NCI-H2081 (cell line): ENCODE measurements at places on chromosomes 4 and X.

DNA sequence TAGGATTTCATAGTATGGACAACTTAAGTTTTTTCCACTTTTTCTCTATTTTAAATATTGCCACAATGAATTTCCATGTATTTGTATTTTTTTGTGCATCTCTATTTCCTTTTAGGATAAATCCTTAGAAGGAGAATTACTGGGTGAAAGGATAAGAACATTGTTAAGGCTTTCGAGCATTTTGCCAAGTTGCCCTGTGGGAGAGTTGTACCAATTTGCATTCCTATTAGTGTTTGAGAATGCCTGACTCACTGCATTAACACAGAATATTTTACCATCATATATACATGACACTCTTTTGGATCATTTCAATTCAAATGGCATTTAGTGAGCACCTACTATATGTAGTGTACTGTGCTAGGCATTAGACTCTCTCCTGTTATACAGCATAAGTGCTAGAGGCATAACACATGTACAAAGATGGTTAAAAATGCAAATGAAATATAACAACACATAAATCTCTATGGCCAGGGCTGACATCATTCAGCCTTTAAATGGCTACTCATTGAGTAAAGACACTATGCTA lies 57.0 kb downstream of the PLAC1 start:
- no peak for DNase-seq

- no peak for DNase-seq
These were observed 94.2 kb downstream of the MFAP3L start for GRCh38 chr4:169931964-169932363.

- DNase-seq, result no peak
These were observed 105.4 kb upstream of the TLL1 start for GRCh38 chr4:165767671-165768070.

- no peak for DNase-seq
These were observed 315.0 kb upstream of the NR3C2 start for GRCh38 chr4:148757171-148757570.

DNA sequence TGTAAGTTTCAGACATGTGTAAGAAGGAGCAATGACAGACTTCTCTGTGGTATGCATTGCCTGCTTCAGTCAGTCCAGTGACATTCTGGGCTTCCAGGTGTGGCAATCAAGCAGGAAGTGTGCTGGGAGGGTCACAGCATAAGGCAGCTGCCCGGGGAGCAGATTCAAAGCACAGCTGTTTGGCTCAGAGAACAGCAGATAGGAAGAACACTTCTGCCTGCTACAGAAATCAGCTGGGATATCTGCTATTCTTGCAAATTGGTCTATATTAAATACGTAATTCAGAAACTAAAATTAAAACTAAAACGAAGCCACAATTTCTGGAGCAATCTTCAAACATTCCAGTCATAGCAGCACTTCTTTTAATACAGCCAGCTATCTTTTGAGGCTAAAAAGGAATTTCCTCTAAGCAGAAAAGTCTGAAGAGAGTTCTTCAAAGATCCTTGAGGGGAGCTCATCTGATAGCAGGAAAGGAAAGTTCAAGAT lies 47.5 kb upstream of the GALNT7 start:
- no peak for DNase-seq

DNA sequence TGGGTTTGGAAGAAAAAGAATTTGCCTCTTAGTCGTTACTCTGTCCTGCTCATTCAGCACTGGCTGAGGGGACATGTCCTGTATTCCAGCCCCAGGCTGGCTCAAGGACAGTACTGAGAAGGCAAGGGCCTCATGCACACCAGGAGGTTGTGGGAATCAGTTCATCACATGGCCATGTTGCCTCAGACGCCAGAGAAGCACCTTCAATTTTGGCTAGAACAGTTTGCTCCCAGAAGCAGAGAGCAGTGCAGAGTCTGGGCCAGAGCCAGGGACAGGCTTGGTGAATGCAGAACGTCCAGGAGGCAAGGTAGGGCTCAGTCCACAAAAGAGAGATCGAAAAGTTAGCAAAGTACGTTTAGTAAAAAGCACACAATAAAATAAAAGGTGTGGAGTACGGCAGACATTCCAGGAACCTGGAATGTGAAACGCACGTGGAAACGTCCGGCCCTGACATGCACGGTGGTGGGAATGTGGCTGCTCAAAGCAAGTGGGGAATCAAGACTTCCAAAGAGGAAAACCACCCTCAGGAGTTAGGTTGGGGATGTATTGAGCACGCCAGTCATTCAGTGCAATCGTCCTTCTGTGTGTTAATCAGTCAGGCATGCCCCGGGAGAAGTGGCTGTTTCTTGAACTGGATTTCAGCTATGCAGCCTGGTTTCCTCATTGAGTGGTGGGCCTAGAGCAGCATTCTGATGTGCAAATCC lies 1.2 kb upstream of the SLC2A9 start:
- no peak for DNase-seq

- no peak for DNase-seq
These were observed 2.8 kb downstream of the STAG2 start for GRCh38 chrX:123964156-123964834.

- no peak for DNase-seq
These were observed 49.7 kb downstream of the MID1IP1 start for GRCh38 chrX:38850807-38851544.

GRCh38 chr4:60042941-60043340 lies 1157.2 kb upstream of the ADGRL3 start:
- no peak for DNase-seq

DNA sequence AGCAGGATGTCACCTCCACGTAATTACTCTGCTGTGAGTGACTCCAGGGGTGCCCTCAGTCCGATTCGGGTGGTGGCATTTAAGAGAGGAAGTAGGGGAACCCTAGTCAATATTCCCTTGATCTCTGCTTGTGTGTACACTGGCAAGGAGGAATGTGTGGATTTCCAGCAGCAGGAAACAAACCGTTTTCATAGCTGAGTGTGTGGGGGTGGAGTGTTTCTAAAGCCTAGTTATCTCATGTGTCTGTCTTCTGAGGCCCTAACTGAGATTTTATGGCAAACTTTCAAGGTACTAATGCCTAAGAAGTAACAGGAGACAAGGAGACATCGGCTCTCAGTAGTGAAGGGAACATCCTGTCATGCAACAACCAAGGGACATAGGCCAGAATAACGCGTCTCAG lies 6.6 kb upstream of the CLDN24 start:
- DNase-seq, result no peak

DNA sequence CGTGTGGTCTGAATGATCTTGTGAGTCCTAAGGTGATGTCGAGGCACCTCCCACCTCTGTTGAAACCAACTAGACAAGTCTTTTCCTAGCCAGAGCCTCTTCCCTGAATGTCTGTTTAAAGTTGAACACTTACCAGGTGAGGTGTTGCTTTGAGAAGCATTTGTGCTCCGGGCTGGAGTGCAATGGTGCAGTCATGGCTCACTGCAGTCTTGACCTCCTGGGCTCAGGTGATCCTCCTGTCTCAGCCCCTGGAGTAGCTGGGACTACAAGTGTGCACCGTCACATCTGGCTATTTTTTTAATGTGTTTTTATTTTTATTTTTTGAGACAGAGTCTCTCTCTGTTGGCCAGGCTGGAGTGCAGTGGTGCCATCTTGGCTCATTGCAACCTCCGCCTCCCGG lies 18.1 kb downstream of the RNF4 start:
- DNase-seq, result no peak

DNA sequence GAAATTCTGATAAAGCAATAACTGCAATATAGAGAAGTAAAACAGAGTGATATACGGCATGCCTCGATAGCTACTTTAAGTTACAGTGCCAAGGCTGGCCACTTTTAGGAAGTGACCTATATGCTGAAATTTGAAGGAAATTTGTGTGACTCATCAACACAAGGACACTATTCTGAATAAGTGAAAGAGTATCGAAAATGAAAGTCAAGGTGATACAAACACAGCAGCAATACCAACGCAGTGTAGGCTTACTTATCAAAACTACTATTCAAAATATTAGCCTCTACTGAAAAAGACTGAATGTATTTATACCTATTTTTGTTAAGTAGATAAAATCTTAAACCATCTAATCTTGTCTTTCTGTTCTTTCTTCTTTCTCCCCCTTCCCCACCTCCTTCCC lies 459.9 kb upstream of the GNPDA2 start:
- DNase-seq, result no peak

DNA sequence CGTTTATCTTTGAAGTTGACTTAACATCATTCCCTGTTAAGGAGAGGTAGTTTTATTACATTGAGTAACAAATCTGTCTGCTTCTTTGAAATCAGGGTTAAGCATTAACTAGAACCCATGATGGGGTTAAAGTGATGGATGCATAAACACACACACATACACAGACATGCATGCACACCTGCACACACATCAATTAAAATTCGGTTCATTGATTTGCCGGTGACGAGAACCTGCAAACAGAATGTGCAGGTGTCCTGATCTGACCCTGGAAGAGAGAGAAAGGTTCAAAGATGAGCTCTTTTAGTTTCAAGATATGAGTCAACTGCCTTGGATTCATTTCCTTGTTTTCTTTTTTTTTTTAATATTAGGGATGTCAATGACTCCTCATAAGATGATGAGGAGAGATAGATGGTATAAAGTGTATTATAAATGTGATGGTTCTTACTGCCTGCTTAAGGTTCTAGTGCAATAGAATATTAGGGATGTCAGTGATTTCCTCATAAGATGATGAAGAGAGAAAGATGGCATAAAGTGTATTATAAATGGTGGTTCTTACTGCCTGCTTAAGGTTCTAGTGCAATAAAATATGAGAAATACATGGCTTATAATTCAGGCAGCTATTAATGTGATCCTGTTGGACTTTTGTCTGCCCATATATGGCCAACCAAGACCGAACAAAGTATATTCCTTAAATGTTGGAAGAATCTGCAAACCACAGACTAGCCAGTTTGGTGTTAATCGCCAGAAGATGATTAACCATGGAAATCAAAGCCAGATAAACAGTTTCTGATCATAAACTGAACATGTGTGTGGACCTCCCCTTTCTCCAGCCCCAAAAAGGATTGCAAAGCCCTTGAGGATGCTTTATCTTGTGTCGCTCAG lies 14.1 kb upstream of the CD99 start:
- DNase-seq, result no peak

DNA sequence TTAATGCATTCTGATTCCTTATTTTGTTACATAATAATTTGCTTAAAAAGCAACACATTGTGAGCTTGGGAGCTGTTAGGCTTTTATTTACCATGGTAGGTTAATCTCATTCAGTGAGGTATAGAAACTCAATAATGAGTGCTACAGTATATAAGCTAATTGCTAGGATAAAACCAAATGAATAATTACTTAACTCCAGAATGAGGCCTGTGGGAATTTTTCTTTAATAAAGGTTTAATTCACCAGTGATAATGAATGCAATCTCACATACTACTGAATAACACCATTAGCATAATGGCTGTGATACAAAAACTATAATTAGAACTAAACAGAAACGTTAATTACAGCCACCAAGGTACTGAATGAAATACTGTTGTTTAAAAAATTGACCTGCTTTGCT lies 326.3 kb downstream of the IQCM start:
- no peak for DNase-seq

DNA sequence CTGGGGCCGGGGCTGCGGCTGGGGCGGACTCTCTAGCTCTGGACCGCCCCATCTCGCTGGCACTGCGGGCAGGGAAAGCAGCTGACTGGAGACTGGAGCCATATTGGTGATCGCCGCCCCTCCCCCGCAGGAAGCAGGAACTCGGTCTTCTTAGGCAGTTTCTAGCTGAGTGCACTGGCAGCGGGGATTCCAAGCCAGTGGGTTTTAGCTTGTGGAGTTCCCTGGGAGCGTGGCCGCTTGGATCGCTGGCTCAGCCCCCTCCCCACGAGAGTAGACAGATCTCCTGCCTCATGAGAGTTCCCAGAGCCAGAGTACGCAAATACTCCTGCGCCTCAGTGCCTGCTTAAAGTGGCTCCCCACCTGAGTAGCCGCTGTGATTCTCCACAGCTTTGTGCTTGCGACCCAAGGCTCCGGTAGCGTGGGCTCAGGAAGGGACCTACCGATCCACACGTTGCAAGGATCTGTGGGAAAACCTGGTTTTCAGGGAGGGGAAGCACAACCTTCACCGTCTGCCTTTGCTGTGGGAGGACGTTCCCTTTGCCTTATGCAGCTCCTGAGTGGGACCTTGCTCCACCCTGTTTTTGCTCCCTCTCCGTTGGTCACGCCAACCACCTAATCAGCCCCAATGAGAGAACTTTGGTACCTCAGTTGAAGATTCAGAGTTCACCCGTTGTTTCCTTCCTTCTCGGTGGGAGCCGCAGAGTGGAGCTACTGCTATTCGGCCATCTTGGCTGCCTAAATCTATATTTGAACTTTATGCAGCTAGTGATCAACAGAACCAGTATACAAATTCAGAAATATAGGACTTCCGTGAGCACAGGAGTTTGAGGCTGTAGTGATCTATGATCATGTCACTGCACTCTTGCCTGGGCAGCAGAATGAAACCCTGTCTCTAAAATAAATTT lies 803.9 kb upstream of the PCDH10 start:
- DNase-seq, result no peak

DNA sequence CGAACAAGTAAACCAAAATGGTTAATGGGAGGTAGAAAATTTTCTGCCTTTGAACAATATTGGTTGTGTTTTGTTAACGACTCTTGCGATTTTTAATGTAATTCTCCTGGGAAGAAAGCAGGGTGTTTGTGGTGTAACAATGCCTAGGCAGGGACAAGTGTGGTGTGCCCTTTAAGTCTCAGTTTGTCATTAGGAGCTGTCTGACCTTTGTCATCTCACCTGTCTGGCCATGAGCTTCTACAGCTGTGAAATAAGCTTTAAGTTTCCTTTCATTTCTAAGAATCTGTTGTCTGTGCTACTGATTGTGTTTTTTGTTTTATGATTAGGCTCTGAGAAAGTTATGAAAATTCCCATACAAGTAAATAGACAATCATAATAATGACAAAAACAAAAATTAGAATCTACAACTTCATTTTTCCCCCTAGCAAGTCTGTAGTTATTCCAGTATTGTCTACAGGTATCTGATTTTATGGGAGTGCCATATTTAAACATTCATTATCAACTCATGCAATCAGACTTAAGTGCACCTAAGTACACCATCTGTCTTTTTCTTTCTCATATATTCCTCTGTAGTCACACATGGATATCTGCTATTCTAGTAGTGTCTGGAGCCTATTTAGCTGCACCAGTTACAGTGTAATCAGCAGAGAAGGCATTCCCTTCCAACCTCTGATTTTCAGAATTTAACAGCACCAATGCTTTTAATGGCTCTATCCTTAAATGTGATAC lies 203.5 kb downstream of the PPARGC1A start:
- no peak for DNase-seq

GRCh38 chr4:24521544-24521943 lies 62.8 kb downstream of the DHX15 start:
- no peak for DNase-seq
